Gastrocnemius medialis (tissue), 4 donors: ENCODE measurements at places on chromosomes 2 and 18.

DNA sequence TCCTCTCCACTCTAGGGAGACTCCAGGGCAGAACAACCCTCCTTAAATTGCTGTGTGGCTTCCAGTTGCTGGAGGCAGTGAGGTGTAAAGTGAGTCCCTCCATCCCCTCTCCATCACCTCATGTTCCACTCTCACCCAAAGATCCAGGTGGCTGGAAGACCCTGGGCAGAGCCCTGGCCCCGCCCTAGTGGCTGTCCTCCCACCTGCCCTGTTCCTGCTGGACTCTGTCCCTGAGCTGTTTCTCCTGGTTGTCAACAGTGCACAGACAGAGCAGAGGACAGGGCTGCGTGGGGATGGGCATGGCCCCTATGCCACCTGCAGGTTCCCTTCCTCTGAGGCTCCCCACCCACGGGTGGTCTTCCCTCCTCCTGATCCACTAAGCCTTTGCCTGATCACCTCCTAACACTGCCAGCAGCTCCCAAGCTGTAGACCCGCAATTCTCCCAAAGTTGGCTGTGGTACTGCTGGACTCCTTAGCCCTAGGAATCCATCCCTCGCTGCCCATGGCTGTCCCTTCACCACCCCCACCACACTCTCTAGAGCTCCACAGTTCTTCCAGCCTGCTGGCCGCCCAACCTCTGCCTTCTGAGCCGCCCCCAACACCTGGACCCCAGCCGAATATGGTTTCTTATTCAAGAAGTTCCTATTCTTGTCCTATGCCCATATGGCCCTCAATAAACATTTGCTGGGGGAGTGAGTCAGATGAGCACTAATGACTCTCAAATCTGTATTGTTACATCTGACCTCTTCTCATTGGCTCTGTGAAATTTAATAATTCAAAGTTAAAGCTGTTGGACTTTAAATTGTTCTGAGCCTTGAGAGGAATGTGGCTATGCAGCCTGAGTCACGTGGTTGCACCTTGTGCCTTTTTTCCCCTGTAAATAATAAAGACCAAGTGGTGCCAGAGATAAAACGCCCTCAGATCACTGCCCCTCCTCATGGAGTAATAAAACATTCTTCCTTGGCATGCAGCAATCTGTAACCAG is 260.0 kb upstream of the HS6ST1 start:
- DNase-seq, result no peak

GRCh38 chr18:59908799-59909198 is 9.0 kb downstream of the PMAIP1 start:
- DNase-seq, result no peak

- DNase-seq, result no peak
Measured at GRCh38 chr2:161946489-161947107, 127.4 kb downstream of the DPP4 start.

DNA sequence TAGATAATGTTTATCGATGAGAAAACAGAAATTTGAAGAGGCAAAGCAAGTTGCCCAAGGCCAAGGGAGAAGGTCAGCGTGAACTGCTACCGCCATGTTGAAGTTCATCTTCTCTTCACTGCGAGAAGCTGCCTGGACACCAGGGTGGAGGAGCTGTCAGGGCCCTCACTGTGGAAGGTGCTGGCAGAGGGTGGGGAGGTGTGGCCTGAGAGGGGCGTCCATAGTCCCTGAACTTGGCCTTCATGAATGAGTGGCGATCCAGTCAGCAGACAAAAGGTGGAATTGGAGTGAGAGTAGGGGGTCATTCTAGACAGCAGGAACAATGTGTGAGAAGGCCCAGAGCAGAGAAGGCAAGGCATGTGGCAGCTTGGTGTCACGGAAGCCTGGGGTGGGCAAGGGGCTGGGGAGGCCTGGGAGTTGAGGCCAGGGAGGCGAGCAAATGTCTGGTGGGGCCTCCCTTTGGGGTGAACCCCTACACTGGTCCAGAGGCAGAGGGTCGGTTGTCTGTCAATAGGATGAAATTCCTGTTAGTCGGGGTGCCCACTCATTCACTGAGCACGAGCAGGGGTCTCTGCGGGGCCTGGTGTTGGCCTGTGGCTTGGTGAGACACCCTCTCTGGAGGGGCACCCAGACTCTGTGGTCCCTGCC is 33.3 kb upstream of the KCNF1 start:
- DNase-seq, result no peak

DNA sequence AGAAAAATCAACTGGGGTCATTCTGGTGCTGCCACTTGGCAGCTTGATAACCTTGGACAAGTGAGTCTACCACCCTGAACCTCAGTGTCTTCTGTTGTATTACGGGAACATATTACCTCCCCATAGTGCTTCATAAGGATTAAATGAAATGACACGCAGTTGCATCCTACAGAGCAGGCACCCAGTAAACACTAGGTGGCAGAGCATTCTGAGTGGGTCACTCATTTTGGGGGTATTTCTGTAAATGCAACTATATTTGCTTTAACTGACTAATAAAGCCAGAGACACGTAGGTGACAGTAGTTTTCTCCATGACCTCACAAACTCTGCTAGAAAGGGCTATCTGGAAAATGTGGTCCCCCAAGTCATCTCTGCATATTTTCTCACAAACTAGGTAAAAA is 4.7 kb downstream of the CD226 start:
- DNase-seq, result no peak

- DNase-seq, result no peak
Measured at GRCh38 chr2:2399396-2399795, 68.3 kb upstream of the MYT1L start.

DNA sequence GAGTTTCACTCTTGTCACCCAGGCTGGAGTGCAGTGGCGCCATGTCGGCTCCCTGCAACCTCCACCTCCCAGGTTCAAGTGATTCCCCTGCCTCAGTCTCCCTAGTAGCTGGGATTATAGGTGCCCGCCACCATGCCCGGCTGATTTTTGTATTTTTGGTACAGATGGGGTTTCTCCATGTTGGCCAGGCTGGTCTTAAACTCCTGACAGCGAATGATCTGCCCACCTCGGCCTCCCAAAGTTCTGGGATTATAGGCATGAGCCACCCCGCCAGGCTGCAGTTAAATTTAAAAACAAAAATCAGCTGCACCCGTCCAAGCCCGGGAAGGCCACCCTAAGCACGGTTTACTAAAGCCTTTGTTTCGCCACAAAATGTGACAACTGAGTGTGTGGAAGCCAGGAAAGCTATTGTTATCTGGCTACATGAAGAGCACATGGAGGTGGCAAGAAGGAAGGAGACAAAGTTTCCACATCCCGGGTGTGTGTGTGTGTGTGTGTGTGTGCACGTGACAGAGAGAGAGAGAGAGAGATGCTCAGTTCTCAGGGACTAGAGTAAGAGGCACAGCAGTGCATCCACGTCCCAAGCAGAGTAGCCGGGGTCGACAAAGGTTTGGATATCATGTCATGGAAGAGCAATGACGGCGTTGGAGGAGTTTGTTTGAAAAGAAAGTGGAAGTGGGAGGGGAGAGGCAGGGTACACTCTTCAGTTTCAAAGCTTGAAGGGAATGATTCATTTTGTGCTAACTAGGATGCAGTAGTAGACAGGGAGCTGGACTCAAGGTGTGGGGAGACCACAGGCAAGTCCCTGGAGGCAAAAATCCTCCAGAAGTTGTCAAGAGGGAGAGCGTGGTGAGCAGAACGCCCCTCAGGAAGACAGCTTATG is 20.1 kb downstream of the INPP5D start:
- no peak for DNase-seq

DNA sequence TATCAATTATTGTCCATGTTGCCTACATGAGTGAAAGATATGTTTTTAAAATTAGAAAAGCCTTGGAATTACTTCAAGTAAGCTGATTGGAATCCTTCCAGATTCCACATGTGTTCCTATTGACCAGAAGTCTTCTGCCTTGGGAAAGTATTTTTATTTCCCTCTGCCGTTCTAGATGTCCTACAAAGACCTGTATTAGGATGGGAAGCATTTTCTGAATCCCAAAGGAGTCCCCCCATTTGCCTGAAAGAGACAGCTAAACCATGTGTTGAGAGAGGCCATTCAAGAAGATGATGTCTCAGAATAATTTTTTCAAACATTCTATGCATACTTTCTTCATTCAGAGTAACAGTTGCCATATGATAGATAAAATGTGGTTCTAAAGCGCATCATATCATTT is 19.0 kb upstream of the MYO1B start:
- no peak for DNase-seq

- no peak for DNase-seq
Measured at GRCh38 chr2:158995677-158996049, 27.2 kb downstream of the TANC1 start.

DNA sequence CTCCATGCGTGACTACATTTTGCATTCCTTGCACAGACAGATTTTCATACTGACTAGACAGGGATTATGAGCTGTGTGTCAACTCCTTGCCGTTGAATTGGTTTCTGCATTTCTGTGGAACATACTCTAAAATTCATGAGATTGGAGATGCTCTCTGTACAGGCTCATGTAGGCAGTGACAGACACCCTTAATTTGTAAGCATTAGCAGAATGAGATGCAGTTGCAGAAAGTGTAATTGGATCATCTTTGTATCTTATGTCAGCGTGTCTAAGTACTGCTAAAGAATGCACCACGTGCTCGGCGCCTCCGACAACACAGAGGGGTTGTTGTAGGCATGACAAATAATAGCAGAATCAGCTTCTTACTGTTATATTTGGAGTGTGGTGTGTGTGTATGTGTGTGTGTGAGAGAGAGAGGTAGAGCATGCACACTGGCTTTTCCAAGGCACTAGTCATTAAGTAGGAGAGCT is 212.4 kb downstream of the CMPK2 start:
- no peak for DNase-seq

DNA sequence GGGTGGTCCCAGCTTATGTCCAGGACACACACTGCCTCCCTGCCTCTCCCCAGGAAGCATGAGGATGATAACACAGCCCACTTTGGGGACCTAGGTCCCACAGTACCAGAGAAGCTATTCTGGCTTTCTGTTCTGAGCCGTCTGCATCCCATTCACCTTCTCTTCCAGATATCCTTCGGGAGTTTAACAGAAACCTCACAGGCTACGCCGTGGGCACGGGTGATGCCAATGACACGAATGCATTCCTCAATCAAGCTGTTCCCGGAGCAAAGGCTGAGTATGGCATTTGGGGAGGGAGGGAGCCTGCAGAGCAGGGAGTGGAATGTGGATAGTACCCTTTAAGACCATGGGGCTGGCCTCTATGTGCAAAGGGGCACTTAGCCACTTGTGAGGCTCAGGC is 102.6 kb downstream of the PLB1 start:
- DNase-seq, result no peak

DNA sequence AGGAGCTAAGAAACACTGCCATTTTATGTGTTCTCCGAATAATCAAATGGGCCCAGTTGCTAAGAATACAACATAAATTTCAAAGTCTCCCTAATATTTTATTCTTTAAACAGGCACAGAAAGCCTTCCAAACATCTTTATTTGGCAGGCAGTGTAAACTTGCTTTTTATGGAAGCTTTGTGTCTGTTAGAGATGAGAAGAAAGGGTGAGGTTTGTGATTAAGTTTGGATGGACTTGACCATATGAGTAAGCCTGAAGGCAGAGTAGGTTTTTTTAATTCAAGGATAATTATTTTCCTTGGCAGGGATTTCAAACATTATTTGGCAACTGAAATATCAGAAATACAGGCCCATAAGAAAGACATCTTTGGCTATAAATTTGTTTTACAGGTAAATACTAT is 62.9 kb downstream of the COX7A2L start:
- no peak for DNase-seq

DNA sequence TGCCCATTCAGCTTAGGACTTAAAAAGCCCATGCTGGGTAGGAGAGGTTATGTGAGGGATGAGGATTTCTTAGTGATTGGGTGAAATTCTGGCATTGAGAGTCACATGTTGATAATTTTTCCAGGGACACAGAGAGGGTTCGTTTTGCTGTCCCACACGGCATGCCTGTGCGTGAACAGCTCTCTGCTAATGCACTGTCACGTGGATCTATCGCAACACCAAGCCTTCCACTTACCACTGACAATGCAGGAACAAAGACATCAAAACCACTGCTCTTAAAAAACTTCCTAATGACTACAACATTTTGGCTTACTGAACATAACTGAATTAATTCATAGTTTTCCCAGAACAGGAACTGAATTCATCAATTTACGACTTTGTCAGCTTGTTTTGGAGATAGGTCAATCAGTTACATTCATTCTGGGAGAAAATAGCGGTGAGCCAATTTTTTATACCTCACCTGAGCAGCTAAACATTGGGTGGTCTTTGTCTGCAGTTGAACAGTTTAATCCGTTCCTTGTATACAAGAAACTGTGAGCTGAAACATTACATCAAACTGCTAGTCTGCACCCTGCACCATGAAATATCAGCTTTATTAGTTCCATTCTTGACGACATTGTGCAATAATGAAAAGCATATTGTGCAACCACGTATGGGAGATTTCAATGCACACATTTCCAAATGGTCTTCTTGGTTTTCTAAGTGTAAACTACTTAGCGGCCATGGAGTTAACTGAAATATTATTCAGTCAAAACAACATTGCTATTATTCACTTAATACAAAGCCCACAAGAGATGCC is 127.1 kb downstream of the LPIN1 start:
- DNase-seq, result no peak

DNA sequence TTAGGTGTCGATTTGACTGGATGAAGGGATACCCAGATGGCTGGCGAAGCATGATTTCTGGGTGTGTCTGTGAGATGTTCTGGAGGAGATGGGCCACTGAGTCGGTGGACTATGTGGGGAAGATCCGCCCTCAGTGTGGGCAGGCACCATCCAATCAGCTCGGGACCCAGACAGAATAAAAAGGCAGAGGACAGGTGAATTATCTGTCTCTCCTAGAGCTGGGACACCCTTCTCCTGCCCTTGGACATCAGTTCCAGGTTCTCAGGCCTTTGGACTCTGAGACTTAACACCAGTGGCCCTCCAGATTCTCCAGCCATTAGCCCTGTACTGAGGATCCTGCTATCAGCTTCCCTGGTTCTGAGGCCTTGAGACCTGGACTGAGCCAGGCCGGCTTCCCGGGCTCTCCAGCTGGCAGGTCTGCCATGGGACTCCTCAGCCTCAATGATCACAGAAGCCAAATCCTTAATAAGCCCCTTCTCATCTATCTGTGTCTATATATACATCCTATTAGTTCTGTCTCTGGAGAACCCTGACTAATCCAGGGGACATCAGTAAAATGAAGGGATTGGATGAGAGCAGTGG is 11.7 kb downstream of the PROC start:
- no peak for DNase-seq

- no peak for DNase-seq
Measured at GRCh38 chr2:44716131-44716530, 225.4 kb upstream of the SIX3 start.

DNA sequence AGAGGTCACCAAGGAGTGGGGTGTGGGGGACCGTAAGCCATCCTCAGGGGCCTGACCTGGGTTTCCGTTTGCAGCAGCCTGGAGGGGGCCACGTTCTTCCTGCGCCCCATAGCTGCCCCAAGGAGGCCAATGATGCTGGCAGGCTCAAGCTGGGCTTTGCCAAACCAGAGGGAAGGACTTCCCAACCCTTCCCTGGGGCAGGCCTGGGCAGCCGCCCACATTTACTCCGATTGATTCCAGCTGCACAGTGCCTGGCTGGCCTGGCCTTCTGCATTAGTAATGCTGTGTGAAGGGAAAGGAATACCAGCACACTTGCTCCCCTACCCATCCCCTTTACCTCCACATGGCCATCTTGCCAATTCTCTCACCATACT is 360.6 kb upstream of the SLC14A2 start:
- DNase-seq, result peak; percentile 47
